Stimulated activated CD8-positive, alpha-beta memory T cell treated with anti-CD3 and anti-CD28 coated beads, Interleukin-4, amount 100 ng/mL, for 1 hour (primary cell): ENCODE measurements at places on chromosomes 7 and 10.

- no peak for DNase-seq
Observed at GRCh38 chr7:149021725-149022062, 6.6 kb downstream of the PDIA4 start.

GRCh38 chr7:35985126-35985754, 167.8 kb upstream of the EEPD1 start:
- peak; percentile 32 for DNase-seq

DNA sequence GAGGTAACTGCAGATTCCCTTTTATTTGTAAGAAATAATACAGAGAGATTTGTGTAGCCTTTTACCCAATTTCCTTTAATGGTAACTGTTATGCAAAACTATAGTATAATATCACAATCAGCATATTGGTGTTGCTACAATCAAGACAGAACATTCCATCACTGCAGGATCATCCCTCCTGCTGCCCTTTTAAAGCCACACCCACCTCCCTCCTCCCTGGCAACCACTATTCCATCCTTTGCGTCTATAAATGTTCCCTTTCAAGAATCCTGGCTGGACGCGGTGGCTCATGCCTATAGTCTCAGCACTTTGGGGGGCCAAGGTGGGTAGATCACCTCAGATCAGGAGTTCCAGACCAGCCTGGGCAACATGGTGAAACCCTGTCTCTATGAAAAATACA, 13.2 kb downstream of the ACBD7 start:
- DNase-seq = no peak

DNA sequence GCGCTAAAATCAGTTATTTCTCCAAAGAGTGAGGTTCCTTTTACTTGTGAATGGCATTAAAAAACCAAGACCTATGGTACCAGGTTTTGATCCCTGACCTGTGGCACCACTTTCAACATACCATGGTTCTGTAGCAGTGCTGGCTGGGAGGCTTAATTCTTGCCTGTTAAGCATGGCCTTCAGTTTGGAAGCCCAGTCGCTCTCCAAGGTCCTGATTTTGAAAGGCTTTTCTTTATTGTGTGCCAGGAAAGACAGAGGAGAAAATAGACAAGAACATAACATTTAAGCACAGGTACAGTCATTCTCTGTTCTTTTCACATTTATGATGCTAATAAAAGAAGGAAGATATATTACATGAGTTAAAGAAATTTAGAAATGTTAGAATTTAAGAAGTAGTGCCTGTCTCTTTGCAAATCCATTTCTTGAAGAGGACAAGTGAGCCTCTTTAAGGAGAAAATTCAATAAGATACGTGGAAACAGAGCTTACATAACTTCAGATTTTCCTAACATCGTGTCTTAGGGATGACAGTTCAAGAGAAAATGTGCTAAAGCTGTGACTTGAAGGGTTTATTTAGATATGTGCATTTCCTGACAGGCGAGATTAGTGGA, 357.6 kb downstream of the DPP6 start:
- DNase-seq = no peak

DNA sequence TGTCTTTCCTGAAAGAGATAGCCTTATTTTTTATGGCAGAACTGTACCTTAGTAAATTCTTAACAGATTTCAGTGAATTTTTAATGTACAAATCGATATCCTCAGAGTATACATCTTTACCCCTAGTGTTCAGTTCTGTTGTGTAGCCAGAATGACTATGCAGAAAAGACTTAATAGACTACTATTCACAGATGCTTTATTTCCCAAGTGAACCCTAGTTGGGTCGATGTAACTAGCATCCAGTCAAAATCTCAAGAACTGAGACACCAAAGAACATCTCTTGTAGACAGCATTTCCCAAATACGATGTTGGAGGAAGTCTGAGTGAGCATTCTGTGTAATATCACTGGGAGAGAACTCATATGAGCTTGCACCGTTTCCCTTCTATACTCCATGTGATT, 1.5 kb downstream of the AKR1C3 start:
- no peak for DNase-seq

GRCh38 chr7:157009778-157010587, 480 bp downstream of the MNX1 start:
- no peak for DNase-seq

- no peak for DNase-seq
Observed at GRCh38 chr7:55130395-55131141, 111.8 kb downstream of the EGFR start.

DNA sequence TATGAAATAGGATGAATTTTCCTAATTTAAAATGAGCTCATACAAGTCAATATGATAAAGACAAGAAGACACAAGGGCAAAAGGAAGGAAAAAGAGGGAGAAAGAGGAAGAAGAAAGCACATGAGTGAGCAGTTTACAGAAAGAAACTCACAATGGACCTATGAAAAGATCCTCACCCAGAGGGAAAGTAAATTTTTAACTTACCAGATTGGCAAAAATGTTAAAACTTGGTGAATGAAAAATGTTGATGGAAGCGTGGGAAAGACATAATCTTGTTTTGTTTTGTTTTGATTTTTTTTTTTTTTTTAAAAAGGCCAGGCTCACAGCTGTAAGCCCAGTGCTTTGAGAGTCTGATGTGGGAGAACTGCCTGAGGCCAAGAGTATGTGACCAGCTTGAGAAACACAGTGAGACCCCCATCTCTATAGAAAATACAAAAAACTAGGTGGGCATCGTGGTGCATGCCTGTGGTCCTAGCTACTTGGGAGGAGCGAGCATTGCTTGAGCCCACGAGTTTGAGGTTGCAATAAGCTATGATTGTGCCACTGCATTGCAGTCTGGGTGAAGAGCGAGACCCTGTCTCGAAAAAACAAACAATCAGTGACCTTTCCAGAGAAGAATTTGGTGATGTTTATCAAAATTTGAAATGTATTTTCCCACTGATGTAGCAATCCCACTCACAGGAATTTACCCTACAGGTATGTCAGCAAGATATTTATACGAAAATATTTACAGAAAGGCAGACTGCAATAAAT, 152.9 kb upstream of the ASAH2 start:
- no peak for DNase-seq

DNA sequence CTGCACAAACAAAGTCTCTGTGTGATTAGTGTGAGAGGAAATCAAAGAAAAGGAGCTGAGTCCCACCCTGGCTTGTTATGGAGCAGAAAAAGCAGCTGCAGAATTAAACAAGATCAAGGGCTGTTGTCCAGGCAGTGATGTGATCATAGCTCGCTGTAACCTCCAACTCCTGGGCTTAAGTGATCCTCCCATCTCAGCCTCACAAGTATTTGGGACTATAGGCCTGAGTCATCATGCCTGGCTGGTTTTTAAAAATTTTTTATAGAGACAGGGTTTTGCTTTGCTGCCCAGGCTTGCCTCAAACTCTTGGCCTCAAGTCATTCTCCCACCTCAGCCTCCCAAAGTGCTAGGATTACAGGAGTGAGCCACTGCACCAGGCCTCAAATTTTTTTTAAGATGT, 88.9 kb downstream of the IPMK start:
- no peak for DNase-seq

- DNase-seq = no peak
Observed at GRCh38 chr7:122887198-122887597, 938 bp upstream of the CADPS2 start.

GRCh38 chr10:124231168-124232155, 138.1 kb upstream of the CHST15 start:
- no peak for DNase-seq

- no peak for DNase-seq
Observed at GRCh38 chr7:150945171-150945852, 32.8 kb downstream of the KCNH2 start.

DNA sequence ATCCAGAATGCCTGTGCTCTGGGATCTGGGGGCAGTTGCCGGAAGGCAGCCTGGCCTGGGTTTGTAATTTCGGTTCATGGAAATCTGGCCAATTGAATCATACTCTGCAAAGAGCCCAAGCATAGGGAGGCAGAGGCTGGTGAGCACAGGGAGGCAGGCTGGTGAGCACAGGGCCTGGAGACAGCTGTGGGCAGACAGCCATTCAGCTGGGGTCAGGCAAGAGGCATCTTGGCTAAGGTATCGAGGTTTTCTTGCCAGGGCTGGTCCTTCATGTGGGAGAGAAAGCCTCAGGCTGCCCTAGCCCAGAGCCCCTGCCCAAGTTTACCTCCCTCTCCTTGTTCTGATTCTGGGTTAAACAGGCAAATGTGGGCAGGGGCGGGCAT, 63.7 kb upstream of the BAIAP2L1 start:
- no peak for DNase-seq

GRCh38 chr10:79397051-79397450, 48.4 kb downstream of the ZCCHC24 start:
- no peak for DNase-seq

DNA sequence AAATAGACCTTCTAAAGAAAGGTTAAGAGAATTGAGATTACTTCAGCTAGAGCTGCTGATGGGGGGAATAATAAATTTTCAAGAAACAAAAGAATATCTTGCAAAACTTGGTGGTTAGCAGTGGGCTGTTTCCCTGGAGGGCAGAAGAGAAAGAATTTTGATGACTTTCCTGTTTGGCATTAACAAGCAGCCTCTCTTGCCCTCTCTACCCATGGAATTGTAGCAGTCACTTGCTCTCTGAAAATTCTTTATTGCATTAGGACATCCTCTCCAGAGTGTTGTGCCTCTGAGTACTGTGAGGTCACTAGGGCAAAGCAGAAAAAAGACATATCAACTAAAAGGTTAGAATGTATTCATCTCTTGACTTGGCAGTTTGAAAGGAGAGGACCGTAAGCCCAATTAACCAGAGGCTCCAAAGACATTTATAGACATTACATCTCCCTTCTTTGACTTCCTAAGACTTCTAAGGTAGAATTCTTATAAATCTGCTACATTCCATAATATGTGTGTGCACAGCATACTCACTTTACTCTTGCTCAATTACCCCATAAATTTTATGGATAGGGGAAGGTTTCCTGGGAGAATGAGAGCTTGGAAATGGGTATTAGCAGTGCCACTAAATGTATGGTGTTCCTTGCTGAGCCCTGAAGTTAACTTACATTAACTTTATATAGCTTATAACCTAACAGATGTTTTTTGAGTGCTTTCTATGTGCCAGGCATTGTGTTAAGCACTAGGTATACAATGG, 215.3 kb downstream of the KIF20B start:
- no peak for DNase-seq

DNA sequence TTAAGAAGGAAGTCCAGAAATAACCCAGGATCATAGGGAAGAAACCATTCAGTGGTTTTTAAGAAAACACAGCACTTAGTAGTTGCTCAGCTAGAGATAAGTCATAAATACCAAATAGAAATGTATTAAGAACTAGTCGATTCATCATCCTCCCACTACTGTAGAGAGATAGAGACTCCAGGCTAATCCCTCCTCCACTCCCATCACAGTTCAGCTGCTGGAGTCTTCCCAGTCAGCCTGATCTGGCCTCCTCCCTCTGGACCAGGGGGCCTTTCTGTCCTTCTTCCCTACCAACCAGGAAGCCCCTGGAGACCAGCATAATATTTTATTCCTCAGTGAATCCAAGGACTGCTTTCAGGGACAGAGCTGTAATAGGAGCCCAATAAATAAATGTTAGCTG, 294.1 kb upstream of the YAE1 start:
- no peak for DNase-seq

- DNase-seq = no peak
Observed at GRCh38 chr10:26805567-26806245, 55.1 kb downstream of the ABI1 start.

DNA sequence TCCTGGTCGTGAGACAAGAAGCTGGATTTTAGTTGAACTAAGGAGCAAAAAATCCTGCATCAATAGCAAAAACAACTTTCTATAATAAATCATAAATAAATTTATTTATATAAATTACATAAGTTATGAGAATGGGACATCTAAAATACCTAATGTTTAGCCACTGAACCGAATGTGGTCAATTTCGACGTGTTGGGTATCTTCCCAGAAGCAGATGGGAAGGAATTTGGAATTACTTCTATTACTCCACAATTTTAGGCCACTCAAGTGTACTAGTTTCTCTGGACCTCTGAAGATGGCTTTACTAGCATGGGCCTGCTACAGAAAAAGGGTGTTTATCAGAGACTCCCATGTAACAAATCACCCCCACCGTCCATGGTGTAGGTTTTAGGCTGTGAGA, 172.0 kb downstream of the PRPF18 start:
- no peak for DNase-seq

GRCh38 chr7:64558781-64559180, 4.1 kb downstream of the ZNF680 start:
- DNase-seq = no peak

- no peak for DNase-seq
Observed at GRCh38 chr7:103944230-103944900, 45.1 kb downstream of the RELN start.

DNA sequence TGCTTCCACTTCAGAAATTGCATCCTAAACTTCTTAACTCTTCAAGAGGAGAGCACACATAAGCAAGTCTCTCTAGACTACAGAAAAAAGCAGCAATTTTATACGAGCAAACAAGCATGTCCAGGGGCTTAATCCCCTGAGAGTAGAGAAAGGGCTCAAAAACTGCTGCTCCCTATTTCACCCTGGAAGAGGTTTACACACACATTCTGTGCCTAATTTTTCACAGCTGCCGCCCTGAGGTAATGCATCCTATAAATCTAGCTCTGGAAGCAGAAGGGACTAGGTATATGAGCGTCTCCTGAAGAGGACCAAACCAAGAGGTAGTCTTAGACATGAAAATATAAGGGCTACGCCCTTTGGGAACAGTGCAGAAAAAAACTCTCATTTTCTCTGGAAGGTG, 73.1 kb downstream of the CRPPA start:
- no peak for DNase-seq

DNA sequence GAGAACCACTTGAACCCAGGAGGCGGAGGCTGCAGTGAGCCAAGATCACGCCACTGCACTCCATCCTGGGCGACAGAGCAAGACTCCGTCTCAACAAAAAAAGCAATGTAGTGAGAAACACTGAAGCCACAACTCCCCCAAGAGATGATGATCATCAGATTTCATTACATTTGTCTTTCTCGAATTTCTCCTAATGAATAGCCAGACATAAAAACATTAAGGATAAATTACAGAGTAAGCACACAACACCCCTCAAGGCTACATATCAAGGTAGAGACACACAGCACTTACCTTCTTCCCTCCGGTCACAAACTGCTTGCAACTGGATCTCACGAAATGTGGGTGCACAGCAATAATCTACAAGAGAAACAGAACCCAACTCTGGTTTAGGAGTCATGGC, 91.5 kb downstream of the VPS41 start:
- no peak for DNase-seq

GRCh38 chr7:87935384-87935706, 1.3 kb downstream of the ADAM22 start:
- no peak for DNase-seq

DNA sequence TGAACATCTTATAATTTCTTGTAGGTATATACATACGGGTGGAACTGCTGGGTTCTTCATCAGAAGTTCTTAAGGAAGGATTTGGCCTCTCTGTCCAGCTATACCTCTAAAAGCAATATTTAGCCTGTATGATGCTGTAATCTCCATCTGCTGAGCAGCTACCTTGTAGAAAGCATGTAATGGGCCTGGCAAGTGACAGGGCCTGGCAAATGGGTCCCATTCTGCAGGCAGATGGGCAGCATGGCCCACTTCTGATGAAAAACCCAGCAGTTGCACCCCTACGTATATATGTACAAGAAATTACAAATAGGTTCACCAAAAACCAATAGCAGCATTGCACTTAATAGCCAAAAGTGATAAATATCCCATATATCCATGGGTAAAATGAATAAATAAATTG, 9.0 kb downstream of the PLPP4 start:
- DNase-seq = no peak
